Putamen (tissue), 1 donor: ENCODE measurements at places on chromosomes 2 and 18.

GRCh38 chr2:31333527-31334183, 80.9 kb downstream of the XDH start:
- peak; percentile 58 for DNase-seq

DNA sequence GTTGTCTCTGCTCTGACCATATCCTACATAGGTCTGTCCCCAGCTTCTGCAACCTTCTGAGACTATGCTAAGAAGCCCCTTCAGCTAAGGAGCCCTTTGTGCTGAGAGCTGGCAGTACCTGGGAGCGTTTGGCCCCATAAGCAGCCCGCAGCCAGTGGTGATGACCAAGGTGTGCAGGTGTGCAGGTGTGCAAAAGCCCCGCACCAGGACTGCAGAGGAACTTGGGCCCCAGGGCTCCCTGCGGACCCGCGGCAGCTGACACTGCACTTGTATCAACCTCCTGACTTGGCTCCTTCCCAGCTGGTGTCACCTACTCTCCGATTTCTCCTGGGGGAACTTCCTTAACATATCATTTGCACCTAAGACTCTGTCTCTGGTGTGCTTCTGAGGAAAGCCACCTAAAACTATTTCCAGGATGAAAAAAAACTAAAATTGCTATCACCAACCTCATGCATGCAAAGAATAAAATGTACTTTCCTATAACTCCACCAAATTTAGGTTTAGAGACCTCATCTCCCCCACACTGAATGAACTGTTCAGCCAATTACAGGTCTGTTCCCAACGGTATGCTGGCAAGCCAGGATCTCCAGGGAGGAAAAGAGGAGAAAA, 16.1 kb upstream of the GNAL start:
- no peak for DNase-seq

DNA sequence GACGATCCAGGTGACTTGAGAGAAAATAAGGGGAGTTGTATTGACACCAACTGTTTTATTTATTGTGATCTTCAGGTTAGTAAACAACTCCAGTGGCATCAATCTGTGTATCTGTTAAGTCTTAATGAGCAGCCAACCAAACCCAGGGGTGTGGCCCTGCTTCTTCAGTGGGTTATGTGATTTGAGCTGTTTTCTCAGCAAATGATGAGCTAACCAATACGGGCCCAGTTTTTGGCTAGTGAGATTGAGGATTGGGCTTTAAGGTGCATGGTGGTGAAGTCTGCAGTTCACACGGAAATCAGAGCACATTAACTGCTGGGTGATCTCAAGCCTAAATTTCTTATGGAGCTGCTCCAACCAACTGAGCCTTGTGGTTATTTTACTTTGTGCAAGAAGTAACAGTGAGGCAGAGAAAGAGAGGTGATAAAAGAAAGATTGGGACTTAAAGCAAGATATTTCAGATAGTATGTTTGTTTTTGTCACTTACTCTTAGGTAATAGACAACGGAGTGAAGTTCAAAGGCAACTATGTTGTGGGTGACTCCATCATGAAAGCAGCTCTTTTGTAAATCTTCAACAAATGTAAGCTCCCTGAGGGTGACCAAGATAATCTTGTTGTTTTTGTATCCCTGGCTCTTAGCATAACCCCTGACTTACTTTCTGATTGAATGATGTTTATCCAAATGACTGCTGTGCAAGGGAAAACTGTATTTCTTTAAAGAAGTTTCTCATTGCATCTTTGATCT, 2.4 kb downstream of the MTCL1 start:
- DNase-seq = peak; percentile 62

DNA sequence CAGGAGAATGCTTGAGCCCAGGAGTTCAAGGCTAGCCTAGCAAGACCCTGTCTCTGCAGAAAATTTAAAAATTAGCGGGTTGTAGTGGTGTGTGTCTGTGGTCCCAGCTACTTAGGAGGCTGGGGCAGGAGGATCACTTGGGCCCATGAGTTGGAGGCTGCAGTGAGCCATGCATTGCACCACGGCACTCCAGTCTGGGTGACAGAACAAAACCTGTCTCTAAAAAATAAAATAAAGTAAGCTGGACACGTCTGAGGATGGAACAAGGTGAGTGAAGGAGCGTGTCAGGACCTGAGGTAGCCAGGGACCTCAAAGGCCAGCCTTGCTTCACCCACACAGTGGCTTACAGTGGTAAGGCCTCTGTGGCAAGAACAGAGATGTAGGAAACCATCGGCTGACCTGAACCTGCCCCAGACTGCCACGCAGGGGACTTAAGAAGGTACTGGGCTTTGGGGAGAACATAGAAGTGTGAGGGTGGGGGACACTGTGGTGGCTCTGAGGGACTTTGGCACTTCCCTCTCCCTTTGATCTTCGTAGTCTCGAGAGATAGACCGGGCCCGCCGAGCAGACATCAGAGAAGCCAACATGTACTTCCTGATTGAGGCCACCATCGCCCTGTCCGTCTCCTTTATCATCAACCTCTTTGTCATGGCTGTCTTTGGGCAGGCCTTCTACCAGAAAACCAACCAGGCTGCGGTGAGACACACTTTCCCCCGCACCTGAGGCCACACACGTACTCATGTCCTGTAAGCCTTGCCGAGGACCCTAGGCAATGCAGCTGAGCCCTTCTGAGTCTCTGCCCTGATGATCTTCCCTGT, 7.5 kb downstream of the SLC11A1 start:
- no peak for DNase-seq

- DNase-seq = no peak
Measured at GRCh38 chr18:23259701-23260681, 124.7 kb downstream of the CABLES1 start.

DNA sequence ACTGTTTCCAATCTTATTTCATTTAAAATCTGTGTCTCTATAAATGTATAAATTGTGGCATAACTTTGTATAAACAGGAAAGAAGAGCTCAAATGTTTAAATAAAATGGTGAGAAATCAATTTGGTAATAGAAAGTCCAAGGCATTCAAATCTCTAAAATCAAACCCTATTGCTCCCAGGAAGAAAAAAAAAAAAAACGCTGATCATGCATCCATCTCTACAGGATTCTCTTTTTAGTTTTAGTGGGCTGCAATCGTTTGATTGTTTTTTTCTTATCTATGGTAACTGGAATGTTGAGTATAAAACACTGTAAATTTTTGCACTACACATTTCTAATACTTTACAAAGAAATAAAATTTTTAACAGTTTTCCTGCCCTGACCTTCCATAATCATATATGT, 75.6 kb downstream of the NCKAP1 start:
- no peak for DNase-seq

- no peak for DNase-seq
Measured at GRCh38 chr2:46942143-46942526, 26.5 kb upstream of the MCFD2 start.

GRCh38 chr18:31364190-31364589, 12.4 kb upstream of the DSG4 start:
- DNase-seq = no peak

DNA sequence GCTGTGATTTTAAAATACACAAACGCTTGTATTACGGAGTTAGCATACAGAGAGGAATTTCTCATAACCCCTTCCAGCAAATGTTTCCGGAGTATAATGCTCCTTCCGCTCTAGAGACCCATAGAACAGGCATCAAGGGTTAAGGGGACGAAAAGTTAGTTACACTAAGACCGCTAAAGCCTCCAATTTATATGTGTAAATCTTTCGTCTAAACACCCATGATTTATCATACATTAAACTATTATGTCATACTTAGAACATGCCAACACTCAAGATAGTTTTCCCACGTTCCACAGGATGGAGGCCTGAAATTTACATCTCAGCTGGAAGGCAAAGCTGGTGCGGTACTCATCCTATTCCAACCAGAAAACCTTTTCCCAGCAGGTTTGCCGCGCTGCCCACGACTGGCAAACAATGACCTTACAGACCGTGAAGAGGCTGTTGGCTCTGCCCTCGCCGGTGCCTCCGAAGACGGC, 650 bp downstream of the ORMDL1 start:
- peak; percentile 21 for DNase-seq

DNA sequence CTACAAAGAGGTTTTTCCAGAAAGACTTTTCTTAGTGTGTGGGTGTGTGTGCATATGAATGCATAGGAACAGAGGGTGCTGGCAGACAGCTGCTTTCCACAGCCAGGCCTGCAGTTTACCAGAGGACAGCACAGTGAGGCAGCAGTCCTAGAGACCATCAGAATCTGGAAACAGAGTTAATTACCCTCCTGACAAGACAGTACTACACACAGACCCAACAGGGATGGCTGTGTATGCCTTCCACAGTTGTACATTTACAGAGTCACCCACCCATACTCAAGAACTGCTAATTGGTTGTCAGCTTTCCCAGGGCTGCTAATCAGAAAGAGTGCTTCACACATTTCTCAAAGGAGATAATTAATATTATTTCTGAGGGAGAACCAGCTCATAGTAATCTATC, 104.7 kb downstream of the FEZ2 start:
- DNase-seq = no peak

DNA sequence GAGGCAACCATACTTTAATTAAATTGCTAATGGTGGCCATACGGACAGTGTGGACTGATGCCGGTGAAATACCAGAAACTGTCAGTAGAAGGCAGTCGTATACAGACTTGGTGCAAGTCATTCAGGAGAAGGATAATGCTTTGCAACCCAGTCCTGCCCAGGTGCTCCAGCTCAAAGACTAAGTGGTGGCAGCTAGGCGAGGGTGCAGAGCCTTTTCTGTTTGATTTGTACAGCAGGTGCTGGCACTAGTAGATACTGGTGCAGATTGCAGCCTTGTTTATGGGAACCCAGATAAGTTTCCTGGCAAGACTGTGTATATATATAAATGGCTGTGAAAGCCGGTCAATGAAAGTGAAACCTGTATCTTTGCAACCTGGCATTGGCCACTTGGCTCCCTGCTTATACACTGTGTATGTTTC, 208.3 kb upstream of the SYT4 start:
- DNase-seq = no peak

GRCh38 chr2:162748566-162749215, 89.9 kb downstream of the KCNH7 start:
- DNase-seq = no peak

DNA sequence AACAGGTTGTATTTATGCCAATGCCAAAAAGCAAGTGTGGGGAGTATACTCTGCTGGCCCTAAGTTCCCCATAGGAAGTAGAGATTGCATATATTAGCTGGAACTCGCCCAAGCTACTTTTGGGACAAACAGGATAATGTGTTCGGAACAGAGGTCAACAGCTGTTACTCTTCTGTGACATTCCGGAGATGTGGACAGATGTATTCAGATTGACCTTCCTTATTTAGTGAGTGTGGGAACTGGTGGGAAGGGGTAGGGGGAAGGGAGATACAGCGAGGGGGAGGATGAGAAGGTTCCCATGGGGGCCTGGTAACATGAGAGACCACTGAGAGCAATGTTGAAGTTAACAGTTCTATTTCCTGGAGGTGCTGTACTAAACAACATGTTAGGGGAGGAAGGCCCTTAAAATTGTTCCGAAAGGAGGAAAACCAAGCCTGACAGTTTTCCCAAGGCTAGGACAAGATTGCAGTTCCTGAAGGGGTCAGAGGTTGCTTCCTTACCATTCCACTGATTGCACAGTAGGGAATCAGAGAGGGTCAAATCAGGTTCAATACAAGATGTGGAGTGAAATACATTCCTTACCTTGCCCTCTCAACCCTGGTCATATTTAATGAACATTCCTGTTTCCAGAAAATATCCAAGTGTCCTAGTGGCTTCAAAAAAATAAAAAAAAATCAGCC, 14.3 kb upstream of the CD28 start:
- no peak for DNase-seq

DNA sequence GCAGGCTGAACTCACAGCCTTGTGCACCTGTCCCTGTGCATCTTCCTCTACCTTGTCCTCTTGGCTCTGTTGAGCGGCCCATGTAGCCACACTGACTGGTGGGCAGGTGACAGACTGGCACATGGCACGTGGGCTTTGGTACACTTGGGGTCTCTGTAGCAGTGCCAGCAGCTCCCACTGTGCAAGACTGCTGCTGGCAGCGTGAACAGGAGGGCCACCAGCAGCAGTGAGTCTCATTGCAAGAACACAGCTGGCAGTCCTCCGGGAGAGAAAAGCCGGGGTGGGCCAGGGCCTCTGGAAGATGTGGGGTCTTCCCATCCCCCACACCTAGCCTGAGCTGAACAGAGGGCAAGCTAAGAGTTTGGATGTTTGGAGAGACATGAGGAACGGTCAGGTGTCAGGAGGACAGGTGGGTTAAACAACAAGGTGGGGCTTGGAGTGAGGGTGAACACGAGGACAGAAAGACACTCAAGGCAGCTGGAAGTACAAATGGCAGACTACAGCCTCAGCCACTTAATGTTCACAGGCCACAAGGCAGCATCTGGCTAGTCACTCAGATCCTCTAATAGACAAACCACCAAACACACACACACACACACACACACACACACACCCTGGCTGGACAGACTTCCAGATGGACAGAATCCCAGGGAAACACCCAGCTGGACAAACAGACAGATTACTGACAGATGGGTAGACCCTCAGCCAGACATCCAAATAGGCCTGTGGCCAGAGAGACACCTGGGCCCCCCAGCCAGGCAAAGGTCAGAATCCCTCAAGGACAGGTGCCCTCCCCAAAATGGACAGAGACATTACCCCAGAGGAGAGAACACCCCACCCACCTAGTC, 2.3 kb upstream of the PTPN18 start:
- DNase-seq = no peak

- DNase-seq = no peak
Measured at GRCh38 chr2:215812966-215813365, 200.4 kb downstream of the MREG start.

GRCh38 chr2:45173513-45173912, 164.3 kb upstream of the SIX2 start:
- DNase-seq = no peak

DNA sequence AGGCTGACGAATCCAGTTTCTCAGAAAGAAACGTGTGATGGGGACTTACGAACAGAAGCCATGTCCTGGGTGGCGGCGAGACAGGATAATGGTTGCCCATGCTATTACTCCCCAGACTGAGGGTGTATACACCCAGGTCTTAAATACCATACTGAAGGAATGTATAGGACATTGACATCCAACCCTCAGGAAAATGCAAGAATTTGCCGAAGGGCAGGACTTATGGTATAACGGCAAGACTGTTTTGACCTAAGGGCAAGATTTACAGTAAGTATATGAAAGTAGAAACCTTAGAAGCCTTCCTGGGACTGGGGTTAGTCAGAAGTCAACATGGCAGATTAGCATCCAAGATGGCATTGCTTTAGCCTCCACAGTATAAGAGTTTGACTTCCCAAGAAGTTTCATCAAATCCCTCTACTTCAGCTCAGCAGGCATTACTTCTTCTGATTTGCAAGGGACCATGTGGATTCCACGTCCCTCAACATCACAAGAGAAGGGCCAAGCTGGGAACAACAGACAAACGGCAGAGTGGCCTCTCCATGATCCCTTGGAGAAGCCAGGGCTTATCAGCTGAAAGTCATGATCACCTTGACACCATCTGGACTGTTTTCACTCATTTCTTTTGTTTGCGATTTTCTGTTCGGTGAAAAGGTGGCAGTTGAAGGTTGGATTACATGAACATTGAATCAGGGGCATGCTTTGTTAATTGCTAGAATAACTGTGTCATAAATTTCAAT, 21.1 kb downstream of the ST3GAL5 start:
- no peak for DNase-seq

DNA sequence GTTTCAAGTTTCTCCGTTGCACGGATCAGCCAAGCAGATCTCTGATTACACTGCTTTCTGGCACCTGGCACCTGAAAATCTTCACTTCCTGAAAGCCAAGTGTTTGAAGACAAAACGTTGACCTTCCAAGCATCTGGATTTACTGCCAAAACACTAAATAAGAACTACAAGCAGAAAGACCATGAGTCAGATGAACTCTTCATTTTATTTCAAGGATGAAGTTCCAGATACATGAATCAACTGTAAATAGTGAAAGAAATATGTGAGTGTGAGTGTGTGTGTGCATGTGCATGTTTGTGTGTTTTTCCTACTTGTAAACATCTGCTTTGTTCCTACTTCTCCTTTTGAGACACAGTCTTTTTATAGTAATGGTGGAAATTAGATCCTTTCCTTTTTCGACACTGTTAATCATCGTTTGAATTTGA, 60.0 kb upstream of the DTNA start:
- DNase-seq = no peak
